Omental fat pad (tissue), 4 donors: ENCODE measurements at places on chromosomes 1 and 21.

GRCh38 chr1:20383631-20384030, 93.0 kb downstream of the VWA5B1 start:
- DNase-seq = no peak

- DNase-seq = no peak
Measured at GRCh38 chr1:68590473-68590872, 93.6 kb upstream of the DEPDC1 start.

DNA sequence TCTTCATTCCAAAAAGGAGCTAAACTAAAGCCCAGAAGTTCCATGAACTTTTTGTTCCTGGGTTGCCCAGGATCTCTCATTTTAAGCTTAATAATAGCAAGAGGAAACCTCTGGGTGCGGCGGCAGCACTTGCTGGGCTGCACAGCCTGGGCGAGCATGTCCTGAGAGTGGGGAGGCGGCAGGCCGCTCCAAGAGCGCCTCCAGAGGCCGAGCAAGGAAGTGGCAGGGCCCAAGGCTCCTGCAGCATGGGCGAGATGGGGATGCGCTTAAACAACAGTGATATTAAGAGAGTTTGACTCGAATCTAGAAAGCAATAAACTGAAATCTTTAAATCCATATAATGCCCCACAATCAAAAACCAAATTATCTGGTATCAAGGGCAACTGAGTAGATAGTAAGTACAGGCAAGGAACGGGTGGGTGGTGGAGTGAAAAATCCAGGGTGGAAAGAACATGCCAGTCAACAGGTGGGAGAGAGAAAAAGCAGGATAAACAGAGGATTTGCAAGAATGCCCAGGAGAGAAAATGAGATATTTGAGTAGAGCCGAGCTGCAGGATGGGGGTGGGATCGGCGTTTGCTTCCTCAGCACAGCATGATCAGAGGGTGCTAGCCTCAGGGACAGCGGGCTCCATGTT, 14.1 kb upstream of the TNR start:
- no peak for DNase-seq

DNA sequence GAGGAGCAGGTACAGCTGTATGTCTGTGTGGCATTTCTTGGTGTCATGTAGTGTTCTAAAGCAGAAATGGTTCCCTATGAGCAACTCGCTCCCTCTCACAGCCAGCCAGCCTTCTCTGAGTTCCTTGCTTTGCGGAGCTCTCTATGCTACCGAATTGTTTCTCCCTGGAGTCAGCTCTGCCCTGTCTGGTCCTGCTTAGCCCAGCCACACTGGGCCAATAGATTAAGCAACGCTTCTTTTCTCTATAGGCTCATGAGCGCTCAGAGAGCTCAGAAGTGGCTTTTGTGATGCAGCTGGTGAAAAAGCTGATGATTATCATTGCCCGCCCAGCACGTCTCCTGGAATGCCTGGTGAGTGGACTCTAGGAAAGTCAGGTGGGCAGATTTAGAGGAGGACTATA, 113.1 kb downstream of the PIK3R3 start:
- DNase-seq = no peak

DNA sequence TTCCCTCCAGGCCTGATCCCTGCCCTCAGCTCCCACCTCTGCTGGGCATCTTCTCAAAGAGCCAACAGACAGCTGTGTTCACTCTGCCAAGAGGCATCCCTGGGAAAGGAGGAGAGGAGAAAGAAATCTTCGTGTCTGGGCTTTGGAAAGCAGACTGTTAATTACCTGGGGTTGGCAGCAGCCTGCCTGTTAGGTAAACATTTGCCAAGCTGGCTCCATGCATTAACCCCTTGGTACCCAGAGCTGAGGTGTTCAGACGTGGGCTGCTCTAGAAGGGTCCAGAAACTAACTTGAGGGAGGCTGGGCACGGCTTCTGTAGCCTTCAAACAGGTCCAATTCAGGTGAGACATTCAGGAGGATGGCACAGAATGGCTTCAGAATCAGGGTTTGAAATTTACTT, 8.7 kb upstream of the EXTL1 start:
- DNase-seq = no peak
